ENCODE measurements at places on chromosomes 16 and 17.

DNA sequence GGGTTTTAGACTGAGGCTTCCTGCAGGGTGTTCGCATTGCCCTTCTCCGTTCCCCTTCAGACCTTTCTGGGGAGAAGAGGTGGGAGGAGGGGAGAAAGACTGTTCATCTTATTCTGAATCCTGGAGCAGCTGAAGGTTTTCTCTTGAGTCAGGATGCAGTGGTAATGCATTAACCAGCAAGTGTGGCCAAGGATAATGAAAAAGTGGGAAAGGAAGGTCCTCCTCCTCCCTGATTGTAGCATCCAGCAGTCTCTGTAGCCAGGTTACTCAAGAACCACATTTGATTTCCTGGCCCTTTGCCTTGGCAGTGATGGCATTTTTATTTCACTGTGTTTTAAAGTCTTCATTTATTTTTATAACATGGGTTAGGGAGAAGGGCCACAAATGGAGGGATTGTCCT lies 59.1 kb downstream of the CYLD start:
- no peak overlapping the region for H3K4me3 ChIP-seq
- H3K27me3 ChIP-seq = no peaks in the 10 kb centered on the region
- no peak for DNase-seq
- no peaks in the 10 kb centered on the region for H3K36me3 ChIP-seq

GRCh38 chr16:87233928-87234327 lies 83.3 kb downstream of the C16orf95 start:
- DNase-seq = no peak
- H3K27ac ChIP-seq = no peak overlapping the region
- H3K27me3 ChIP-seq = no peaks in the 10 kb centered on the region
- H3K36me3 ChIP-seq = no peaks in the 10 kb centered on the region
- H3K4me3 ChIP-seq = no peak overlapping the region
- no peaks in the 10 kb centered on the region for H3K4me1 ChIP-seq

GRCh38 chr16:83954577-83955016 lies 1.6 kb downstream of the OSGIN1 start:
- no peak overlapping the region for H3K4me3 ChIP-seq
- H3K27me3 ChIP-seq = no peaks in the 10 kb centered on the region
- DNase-seq = no peak
- H3K36me3 ChIP-seq = no peaks in the 10 kb centered on the region
- no peak overlapping the region for H3K27ac ChIP-seq

GRCh38 chr17:74082886-74083285 lies 120.6 kb upstream of the RPL38 start:
- no peaks in the 10 kb centered on the region for H3K36me3 ChIP-seq
- H3K27me3 ChIP-seq = peaks cover 12% of the 10 kb centered on the region
- H3K4me3 ChIP-seq = no peak overlapping the region
- DNase-seq = no peak
- no peak overlapping the region for H3K27ac ChIP-seq

DNA sequence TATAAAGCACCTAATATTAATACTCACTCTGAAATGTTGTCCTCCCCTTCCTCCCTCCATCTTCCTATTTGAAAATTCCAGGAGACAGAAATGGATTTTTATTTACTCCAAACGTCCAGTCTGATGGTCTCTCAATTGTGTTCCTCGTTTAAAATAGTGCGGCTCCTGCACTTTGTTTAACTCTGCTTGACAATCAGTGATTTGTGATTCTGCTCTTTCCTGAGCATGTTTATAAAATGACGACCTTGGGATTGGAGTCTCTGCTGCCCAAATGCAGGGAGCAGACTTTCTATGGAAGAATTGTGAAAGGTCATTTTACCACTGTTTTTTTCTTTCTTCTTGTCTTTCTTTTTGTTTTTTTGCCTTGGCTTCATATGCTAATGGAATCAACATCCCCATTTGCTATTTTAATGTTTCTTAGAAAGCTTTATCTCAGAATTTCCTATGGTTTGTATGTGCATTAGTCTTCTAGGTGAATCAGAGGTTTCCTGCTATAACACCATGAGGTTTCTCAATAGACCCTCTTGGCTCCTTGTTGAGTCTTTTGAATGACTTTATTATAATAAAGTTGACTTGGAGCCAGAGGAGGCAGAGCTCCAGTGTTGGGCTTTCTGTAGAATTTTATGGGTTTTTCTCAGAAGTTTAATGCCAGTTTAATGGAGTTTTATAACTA lies 376.5 kb downstream of the CDH11 start:
- H3K4me3 ChIP-seq = no peak overlapping the region
- no peaks in the 10 kb centered on the region for H3K36me3 ChIP-seq
- H3K27me3 ChIP-seq = no peaks in the 10 kb centered on the region
- H3K4me1 ChIP-seq = no peaks in the 10 kb centered on the region
- DNase-seq = no peak

- DNase-seq = no peak
- no peaks in the 10 kb centered on the region for H3K36me3 ChIP-seq
- H3K4me1 ChIP-seq = no peaks in the 10 kb centered on the region
- H3K27ac ChIP-seq = no peak overlapping the region
These were observed 45.9 kb downstream of the MAP1LC3B start for GRCh38 chr16:87437911-87438610.

GRCh38 chr16:70391881-70392481 lies 45.3 kb downstream of the DDX19A start:
- DNase-seq = no peak
- H3K27me3 ChIP-seq = no peaks in the 10 kb centered on the region
- no peak overlapping the region for H3K4me3 ChIP-seq
- peaks cover 3% of the 10 kb centered on the region for H3K36me3 ChIP-seq

DNA sequence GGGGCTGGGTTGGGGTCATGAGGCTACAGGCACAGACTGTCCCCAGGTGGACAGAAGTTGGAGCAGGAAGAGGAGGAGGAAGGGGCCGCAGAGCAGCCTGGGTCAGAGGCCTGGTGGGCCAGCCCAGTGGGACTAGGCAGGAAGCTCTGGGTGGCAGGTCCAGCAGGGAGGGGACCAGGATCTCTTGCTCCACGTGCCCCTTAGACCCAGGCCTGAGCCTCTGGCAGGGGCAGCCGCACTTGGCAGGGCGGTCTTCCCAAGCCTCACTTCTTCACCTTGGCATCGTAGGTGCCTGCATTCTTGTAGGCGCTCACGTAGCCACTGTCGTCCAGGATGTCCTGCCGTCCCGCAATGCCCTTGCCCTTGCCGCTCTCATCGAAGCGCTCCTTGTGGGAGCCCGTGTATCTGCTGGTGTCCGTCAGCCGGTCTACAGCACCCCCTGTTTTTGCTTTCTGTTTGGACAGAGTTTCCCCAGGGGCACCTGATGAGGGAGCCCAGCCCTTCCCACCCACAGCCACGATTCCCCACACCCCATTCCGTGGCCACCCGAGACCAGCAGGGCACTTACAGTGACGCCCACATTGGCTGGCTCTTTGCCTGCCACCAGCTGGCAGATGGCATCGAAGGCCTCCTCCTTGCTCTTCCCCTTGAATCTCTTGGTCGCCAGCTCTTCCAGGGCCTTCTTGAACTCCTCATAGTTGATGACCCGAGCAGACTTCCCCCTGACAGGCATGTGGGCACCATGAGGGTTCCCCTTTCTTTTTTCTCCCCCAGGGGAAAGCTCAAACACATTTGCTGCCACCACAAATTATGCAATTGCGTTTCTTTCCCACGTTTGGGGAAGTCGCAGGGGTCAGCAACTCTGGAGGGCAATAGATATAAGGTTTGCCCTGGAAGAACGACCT lies 3.1 kb downstream of the TPPP3 start:
- no peaks in the 10 kb centered on the region for H3K4me1 ChIP-seq
- H3K27ac ChIP-seq = no peak overlapping the region
- H3K27me3 ChIP-seq = no peaks in the 10 kb centered on the region
- H3K4me3 ChIP-seq = no peak overlapping the region

GRCh38 chr16:28590384-28591340 lies 6.2 kb downstream of the SULT1A2 start:
- no peak for DNase-seq
- H3K4me3 ChIP-seq = no peak overlapping the region

DNA sequence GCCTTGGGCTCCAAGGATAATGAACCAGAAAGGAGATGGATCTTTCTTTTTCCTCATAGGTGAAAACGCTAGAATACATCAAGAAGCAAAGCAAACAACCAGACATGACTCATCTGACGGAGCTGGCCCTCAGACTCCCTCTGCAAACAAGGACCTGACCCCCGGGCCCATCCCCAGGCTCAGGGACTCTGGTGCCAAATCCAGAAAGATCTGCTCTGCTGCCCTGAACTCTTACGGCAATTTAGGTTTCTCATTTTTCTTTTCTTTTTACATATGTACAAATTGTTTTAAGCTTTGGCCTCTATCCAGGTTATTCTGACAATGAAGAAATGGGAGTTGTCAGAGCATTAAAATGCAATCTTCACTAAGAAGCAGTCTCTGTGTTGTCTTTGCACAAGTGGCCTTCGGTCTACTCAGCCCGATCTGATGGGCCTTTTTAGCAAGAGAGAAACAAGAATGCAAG lies 17.7 kb downstream of the KNOP1 start:
- H3K27ac ChIP-seq = no peak overlapping the region
- no peak overlapping the region for H3K4me3 ChIP-seq
- no peaks in the 10 kb centered on the region for H3K27me3 ChIP-seq
- peaks cover 11% of the 10 kb centered on the region for H3K4me1 ChIP-seq

DNA sequence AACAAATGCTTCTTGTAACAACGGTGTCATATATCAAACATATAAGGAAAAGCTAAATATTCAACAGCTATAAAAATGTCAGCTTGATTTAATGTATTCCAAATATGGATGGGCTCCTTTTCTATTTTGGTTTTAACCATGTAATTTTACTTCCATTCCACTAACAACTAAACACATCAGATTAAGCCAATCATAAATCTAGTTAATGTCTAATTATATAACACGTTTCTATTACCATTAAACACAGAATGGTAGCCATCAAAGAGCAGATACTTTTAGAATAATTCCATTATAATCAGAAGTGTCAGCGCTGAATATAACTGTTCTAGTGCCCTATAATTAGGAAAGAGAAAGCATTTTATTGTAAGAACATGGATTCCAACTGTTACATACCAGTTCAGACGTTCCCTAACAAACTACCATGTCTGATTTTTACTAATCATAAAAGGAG lies 10.0 kb downstream of the CMC2 start:
- peaks cover 10% of the 10 kb centered on the region for H3K4me1 ChIP-seq
- no peaks in the 10 kb centered on the region for H3K27me3 ChIP-seq
- H3K4me3 ChIP-seq = no peak overlapping the region
- no peaks in the 10 kb centered on the region for H3K36me3 ChIP-seq

DNA sequence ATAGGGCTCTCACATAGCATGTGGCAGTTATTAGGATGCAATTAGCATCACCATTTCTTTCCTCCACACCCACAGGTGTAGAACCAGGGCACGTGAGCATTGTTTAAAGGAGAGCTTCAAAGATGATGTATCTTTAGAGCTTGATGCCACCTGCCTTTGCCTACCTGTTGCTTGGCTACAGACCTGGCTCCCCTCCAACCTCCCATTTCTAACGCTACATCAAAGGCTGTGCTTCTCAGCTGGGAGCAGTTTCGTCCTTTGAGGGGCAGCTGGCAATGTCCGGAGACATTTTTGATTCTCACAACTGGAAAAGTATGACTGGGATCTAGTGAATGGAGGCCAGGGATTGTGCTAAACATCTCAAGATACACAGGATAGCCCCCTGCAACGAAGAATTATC lies 78.5 kb upstream of the CLEC3A start:
- H3K36me3 ChIP-seq = no peaks in the 10 kb centered on the region
- no peak overlapping the region for H3K27ac ChIP-seq
- H3K27me3 ChIP-seq = peaks cover 4% of the 10 kb centered on the region
- no peak overlapping the region for H3K4me3 ChIP-seq
